ENCODE measurements at places on chromosomes 6 and 20.
A peak's percentile ranks its signal among the peaks of the same experiment; 100 is the strongest.

- DNase-seq, result no peak
Measured at GRCh38 chr20:20561841-20562240, 150.6 kb downstream of the RALGAPA2 start.

- peak; percentile 12 for DNase-seq
Measured at GRCh38 chr6:37058084-37058586, 52.7 kb downstream of the FGD2 start.

GRCh38 chr20:35304956-35305355 is 12.7 kb upstream of the FAM83C start:
- DNase-seq, result no peak

DNA sequence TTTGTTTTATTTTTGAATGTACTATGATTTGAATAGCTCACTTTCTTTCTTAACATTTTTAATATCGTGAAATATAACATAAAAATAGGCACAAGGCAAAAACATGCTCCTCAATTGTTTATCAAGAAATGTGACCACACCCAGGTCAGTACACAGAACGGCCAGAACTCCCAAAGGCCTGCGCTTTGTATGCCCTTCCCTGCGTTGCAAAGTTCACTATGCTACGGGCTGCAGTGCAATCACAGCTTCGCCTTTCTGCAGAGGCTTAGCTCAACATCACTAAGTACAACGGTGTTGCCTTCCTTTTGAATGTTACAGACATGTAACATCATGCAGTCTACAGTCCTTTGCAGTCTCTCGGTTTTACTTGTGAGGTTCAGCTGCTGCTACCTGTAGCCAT is 333.4 kb downstream of the THBS2 start:
- no peak for DNase-seq

- DNase-seq, result no peak
Measured at GRCh38 chr20:38059832-38060231, 26.3 kb downstream of the RPRD1B start.

- no peak for DNase-seq
Measured at GRCh38 chr6:113767985-113768384, 89.2 kb upstream of the MARCKS start.

DNA sequence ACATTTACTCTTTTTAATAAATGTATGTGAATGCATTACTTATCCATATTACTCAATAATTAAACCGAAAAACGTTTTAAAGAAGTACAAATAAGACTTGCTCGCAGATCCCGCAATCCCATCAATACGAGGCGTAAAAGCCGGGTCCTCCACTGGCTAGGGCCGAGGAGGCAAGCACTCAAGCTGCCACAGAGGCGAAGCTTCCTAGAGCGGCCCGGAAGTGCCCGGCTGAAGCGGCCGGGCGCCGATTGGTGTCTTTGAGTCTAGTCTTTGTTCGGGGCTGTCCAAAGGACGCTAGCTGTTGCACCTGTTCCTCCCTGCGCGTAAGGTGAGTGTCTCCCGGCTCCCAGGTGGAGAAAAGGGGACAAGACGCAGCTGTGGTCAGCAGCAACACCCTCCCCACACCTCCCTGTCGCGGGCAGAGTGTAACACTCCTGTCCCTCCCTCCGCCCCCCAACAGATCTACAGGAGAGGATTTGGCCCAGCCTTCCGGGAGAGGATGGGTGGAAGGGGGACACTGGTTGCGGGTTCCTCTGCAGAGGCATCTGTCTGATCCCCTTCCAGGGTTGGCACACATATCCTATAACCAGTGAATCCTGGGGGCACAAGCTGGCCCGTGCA is at the start of gene ZSCAN16:
Gene ZSCAN16, plus strand, starts transcription at position 260 of the 621 bp plus-strand sequence. CDS start 835 bp downstream, outside the sequence.
- peak; percentile 90 for DNase-seq

DNA sequence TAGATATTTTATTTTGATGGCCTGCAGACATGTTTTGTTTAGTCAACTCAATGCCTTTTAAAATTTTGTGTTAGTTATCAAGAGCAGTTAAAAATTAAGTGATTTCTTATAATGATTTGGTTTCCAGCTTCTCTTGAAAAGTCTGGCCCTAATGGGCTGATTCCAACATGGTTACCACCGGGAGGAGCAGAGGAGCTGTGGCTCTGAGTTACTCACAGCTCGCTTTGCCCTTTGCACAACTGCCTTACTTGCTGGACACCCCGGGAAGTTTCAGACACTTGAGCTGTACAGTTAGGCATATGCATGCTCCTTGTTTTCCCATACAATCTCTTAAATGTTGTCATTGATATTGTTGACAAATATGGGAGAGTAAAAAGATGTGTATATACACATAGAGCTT is 173.1 kb upstream of the MMS22L start:
- no peak for DNase-seq

DNA sequence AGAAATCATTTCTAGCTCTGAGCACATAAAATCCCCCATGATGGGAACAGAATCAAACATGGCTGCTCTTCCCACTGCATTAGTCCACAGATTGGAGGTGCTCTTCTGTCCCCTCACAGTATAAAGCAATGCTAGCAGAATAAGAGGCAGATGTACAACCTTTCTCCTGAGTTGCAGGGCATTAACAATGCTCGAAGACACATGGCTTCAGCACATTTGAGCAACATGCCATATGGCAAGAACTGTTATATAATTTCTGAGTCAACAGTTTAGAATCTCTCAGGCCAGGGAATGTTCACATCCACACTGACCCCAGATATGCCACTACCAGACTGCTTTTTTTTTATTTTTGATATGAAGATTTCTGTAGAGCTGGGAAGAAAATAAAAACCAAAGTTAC is 119.6 kb downstream of the KIF13A start:
- no peak for DNase-seq

- DNase-seq, result no peak
Measured at GRCh38 chr6:74268815-74269599, 573.0 kb downstream of the CD109 start.

DNA sequence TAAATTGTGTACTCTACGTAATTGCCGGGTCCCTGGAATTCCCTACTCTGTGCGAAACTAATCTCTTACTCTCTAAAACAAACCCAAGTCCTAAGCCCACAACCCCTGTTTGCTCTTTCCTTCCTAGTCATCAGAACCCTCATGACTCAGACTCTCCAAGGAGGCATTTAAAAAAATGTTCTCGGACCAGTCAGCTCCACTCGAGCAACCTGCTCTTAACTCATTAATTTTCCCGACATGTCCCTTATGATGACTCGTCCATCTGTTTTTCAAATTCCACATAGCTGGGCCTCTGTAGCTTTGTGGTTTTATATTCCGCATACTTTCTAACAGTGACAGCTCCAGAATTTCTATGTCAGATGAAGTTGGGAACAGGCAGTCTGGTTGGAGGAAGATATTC is 2.6 kb upstream of the MUC22 start:
- DNase-seq, result no peak

DNA sequence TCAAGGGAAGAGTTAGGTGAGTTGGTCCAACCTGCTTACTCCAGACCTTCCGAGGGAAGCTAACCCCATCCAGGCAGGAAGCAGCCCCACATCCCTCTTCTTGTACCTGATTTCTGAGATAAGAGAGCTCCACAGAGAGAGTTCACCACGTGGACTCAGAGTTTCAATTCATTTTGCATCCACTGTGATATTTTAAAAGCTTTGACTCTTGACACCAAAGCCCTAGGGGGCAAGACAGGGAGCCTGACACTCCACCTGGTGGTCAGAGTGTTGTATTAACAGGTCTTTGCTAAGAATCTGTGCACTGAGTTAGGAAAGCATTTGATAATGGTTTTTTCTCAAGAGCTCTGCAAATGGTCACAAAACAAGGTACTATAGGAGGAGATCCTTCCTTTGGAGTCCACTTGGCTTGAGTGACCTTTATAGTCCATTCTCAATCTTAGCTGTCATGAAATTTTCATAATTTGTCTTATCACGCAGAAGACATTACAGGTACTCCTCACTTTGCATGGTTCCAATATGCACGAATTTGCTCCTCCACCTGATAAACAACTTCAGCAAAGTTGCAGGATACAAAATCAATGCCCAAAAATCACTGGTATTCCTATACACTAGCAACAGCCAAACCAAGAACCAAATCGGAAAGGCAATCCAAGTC is 56.2 kb upstream of the RIPOR2 start:
- DNase-seq, result peak; percentile 77

- no peak for DNase-seq
Measured at GRCh38 chr20:32622585-32623468, 37.7 kb upstream of the NOL4L start.

DNA sequence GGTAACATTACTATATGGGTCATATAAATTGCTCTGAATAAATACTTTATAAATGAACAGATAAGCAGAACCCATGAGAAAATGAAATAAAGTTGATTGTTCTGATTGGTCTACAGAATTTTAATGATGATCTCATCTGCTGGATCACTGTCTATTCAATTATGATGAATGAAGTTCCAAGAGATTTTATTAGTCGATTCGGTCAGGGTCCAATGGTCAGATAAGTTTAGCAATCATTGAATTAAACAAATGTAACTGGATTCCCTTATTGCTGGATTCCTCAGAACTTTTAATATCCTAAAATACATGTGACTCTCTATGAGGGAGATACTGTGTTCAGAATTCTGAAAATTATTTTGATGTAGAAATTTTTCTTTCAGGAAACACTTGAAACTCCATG is 715.2 kb downstream of the EPM2A start:
- no peak for DNase-seq

- DNase-seq, result no peak
Measured at GRCh38 chr20:63161176-63161651, 54.7 kb downstream of the YTHDF1 start.

DNA sequence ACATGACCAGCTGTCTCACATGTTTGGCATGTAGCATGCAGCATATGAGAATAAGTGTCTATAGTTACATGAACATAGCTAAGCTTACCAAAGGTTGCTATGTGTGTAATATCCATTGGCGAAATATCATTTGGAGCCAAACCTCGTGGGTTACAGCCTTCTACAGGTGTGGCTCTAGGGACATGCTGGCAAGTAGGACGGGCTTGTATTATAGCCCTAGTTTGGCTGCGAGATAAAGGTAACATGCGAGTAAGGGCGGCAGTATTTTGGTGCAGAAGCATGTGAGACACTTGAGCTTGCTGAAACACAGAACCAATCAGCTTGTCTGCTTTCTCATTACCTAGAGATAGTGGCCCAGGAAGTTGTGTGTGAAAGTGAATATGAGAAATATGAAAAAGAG is 6.5 kb upstream of the ABHD12 start:
- no peak for DNase-seq

DNA sequence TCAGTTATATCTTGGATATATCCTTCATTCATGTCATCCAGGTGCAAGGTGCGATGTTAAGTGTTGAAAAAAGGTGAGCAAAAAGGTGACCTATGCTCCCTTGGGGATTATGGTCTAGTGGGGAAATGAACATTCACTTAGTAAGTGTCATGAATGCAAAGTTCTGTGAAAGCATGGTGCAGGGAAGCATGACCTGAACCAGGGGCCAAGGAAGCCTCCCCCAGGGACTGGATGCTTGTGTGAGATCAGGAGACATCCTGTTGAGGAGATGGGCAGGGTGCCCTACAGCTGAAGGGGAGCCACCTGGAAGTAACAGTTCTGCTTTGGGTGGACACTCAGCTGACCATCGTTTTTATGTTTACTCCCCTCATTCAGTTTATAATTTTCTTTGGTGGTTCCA is 179.5 kb downstream of the SYNDIG1 start:
- no peak for DNase-seq

DNA sequence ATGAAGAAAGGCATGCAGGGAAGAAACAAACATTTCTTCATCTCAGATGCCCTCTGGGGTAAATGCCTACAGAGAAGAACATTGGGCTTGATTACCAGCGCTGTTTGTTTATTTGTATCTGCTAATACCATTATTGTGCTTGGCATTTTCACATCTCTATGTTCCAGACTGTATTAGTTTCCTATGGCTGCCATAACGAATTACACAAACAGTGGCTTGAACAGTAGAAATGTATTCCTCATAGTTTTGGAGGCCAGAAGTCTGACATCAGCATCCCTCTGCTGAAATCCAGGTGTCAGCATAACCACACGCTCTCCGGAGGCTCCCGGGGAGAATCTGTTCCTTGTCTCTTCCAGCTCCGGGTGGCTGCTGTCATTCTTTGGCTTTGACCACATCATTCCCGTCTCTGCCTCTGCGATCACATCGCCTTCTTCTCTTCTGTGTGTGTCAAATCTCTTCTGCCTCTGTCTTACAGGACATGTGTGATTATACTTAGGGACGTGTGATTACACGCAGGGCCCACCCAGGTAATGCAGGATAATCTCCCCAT is 241.6 kb upstream of the SUPT3H start:
- DNase-seq, result no peak

DNA sequence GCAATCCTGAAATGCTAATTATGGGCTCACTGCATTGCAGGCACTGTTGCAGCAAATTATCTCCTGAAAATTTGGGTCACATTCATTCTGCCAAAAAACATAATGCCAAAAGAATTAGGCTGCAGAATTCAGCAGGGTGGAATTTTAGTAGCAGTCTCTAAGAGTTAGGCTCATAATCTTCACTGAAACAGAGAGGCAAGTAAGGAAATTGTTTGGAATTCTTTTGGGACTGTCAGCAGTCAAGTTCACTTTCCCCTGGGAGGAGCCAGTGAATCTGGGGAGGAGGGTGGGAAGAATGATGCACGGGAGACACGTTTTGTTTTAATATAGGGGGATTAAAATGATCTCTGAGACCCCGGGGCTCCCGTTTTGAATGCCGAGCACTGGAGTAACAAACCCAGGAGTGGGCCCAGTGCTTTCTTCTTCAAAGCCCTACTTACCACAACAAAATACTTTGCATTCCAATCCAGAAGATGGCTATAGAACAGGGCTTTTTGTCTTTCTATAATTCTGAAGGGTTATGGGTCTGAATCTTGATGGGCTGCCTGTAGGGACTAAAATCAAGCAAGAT is 44.7 kb downstream of the SOBP start:
- DNase-seq, result no peak

- no peak for DNase-seq
Measured at GRCh38 chr6:128495536-128496333, 24.7 kb downstream of the PTPRK start.

DNA sequence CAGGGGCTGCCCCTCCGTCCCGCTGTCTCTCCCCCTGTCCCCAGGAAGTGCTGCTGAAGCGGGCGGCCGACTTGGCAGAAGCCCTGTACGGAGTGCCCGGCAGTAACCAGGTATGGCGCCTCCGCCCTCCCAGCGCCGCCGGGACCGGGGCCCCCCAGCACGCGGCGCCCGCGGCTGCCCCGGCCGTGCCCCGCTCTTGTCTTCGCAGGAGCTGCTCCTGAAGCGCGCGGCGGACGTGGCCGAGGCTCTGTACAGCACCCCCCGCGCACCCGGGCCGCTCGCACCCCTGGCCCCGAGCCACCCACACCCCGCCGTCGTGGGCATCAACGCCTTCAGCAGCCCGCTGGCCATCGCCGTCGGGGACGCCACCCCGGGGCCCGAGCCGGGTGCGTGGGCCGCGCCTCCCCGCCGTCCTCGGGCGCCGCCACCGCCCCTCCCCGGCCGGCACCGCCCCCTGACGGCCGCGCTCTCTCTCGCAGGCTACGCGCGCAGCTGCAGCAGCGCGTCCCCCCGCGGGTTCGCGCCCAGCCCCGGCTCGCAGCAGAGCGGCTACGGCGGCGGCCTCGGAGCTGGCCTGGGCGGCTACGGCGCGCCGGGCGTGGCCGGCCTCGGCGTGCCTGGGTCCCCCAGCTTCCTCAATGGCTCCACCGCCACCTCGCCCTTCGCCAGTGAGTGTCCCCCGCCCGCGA is 48.4 kb downstream of the CPXM1 start:
- no peak for DNase-seq

- DNase-seq, result no peak
Measured at GRCh38 chr6:150377211-150377781, 8.5 kb downstream of the IYD start.

GRCh38 chr6:139249395-139249794 is 42.4 kb downstream of the TXLNB start:
- DNase-seq, result no peak

All from AML-193 (cell line).